GM12892 (cell line): ENCODE measurements at places on chromosomes 16 and 17.

DNA sequence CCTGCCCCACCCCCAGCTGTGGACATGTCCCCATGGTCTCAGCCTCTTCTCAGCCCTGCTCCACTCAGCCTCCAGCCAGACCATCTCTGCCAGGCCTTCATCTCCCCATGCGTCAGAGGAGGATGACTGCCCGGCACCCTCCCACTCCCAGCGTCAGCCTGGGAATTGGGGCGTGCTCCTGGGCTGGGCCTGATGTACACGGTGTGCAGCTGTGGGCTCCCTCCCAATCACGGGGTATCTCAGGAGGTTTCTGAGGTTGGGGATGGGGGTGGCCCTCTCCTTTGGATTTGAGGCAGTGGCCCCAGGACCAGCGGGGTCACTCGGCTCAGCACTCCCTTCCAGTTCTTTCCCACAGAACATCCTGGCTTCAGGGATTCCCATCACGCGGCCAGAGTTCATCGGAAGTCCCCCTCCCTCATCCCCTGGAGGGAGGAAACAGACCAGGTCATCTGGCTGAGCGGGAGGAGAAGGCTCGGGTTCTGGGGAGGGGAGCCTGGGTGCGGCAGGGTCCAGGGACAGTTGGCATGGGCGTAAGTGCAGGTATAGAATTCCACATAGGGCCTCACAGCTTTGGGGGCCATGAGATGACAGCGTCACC is 36.9 kb downstream of the SOCS3 start:
- DNase-seq, result no peak

DNA sequence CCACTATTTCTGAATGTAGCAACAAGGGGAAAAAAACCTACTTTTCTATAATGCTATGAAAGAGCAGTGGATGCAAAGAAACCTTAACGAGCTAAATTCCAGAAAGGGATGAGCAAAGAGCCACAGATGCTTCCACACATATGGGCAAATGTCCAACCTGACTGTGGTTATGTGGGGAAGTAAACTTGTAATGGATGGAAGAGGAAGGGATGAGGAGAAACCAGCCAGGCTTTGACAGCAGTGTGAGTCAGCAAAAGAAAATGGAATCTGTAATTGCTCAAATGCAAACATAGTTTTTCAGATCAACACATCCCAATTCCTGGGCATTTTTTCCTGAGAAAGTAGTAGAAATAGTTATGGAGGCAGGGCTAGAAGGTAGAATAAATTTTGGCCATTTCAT is 204.8 kb upstream of the CPHXL start:
- DNase-seq, result no peak

DNA sequence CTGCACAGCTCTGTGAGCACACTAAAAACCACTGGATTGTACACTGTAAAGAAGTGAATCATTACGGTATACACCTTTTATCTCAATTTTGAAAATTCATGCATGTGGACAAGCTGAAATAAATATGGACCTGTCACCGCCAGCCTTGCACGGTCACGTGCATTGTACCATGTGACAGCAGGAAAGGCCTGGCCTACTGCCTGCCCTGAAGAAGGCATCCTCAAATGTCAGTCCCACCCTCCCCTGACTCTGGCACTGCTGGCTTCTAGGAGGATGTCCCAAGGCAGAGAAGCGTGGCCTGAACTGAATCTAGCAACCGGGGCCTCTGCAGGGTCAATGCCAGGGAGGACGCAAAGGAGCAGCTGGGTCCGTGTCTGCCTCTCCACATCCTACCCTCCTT is 34.6 kb downstream of the SLC38A8 start:
- no peak for DNase-seq

DNA sequence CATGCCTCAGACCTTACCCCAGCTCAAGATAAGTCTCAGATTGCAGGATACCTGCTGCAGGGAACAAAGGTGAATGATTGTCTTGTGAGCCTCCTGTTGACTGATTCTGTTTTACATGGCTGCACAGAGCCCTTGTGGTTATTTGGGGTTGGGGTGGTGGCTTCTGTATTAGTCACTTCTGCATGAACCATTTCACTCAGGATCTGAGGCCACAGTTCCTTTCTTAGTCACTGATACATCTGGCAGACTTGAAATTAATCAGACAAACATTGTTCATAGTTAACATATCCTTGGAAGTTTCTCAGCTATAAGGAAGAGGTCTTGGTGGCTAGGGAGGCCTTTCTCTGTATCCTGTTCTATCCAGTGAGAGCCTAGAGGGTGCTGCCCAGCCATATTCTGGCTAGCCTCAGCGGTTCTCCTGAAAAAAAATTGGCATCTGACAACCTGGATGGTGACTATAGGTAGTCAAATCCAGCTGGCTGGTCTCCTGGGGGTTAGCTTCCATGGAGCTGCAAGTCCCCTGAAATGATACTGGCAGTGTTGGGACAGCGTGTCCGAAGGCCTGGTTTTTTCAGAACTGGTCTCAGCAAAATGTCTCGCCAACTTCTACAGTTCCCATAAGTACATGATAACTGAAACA is 8.4 kb upstream of the PLK1 start:
- DNase-seq, result no peak

GRCh38 chr17:50013079-50013478 is 18.1 kb upstream of the DLX3 start:
- no peak for DNase-seq

DNA sequence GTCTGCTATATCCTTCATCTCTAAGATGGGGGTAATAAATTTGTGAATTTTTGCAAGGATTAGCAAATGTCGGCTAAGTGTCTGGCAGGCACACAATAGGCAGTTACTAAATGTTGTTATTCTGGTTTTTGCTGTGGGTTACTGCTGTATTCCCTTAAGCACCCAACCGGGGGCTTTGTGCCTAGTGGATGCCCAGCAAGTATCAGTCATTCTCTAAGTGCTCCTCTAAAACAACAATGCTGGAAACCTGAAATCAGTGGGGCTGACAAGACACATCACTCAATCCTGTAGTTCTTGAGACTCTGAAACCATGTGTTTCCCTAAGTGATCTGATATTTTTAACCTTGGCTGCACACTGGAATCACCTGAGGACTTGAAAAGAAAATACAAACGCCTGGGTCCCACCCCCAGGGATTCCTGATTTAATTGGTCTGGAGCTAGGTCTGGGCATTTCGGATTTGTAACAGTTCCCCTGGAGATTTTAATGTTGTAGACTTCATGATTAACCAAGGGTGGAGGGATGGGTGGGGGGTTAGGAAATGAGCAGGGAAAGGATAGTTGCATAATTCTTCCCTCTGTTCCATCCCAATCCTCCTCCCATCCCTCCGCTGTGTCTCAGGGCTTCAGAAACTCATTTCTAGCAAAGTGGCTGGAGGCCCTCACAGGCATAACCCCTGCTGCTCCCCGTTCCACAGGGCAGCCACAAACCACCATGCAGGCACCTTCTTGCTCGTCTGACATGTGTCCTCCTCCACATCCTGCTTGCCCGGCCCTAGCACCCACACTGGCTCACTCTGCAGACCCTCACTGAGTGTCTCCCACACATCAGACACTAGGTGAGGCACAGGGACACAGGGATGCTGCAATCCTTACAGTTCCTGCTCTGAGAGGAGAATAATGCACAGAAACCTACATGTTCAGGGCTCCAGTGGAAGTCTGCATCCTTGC is 61.7 kb upstream of the LYRM9 start:
- DNase-seq, result no peak

DNA sequence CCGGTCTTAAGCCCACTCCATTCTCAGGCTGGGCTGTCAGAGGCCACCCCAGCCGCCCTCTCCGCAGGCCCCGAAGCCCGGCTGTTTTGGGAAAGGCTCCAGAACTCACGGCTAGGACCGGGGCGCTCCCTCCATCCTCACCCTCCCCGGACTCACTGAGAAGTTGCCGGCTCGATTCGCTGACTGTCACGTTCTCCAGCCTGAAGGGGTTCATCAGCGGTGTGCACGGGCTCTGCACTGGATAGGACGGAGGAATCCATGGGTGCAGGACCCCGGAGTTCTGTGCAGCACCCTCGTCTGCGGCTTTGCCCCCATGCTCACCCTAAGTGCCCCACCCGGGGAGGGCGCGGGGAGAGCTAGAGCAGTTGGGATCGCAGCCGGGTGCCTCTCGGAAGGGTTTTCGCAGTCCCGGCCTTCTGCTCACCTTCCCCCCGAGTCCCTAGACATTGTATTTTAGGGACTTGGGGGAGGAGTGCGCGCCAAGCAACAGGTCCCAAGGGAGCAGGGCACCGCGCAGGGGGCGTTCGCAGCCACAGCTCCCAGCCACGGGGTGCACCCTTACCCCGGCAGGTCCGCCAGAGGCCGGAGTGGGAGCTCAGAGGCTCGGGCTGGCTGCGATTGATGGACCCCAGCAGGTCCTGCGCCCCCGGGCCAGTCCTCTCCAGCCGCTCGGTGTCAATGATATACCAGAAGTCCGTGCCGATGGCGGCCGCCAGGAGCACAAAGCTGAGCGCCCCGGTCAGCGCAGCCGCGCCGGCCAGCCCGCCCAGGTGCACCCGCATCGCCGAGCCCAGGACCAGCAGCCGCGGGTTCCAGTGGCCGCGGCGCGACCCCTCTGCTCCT is 1.0 kb downstream of the TMEM114 start:
- DNase-seq, result no peak

DNA sequence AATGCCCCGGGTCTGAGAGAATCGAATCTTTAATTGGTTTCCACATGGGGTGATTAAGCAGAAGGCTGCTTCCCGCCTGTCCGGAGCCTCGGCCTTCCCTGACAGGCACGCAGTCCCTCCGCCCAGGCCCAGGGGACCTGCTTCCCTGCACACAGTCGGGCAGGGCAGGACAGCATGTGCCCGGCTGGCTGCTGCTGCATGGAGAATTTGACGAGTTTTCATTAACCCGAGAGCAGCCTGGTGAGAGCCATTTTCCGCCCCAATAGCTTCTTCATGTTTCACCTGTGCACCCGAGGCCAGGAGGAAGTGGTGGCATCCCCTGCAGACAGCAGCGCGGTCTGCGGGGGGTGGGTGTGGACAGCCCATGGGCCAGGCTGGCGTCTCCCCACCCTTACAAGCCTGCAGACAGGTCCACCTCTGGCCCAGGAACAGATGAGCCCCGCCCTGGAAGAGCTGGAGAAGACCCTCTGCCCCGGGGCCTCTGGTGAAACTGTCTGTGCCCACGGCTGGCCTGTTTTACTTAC is 67.0 kb downstream of the KLHDC4 start:
- peak; percentile 65 for DNase-seq

DNA sequence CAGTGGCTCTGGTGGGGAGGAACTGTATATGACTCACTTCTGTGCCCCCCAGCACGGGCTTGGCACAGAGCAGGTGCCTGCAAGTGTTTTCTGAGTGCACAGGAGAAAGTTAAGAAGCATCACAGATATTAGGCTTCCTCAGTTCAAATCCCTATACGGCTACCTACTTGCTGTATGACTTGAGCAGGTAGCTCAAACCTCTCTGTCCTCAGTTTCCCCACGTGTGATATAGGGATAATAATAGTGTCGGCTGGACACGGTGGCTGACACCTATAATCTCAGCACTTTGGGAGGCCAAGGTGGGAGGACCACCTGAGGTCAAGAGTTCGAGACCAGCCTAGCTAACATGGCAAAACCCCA is 95.7 kb downstream of the C16orf78 start:
- no peak for DNase-seq

DNA sequence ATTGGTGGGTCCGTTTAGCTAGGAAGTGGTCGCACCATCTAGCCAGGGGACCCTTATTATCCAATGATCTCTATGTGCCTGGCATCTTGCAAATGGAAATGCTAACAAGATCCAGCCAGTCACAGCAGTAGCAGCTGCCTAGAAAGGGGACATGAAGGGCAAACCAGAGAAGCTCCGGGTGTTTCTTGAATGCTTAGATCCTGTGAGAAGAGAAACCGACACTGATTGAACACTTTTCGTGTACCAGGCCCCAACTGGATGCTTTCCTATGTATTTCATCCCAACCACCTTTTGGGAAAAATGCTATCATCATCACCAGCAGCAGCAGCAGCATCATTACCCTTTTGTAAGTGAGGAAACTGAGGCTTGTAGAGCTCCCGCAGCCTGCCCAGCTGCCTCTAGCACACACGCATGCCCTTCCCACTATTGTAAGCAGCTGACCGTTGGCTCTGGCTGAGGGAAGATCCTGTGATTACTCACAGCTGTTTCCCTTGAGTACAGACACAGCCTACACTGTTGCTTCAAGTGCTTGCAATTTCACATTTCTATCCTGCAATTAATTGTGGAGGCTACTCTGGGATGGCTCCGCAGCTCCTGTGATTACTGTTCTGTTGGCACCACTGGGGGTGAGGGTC is 180.7 kb upstream of the CACNG5 start:
- DNase-seq, result no peak

GRCh38 chr16:84505249-84506187 is 1.1 kb upstream of the MEAK7 start:
- DNase-seq, result no peak

- no peak for DNase-seq
Measured at GRCh38 chr16:10927497-10928112, 14.7 kb downstream of the DEXI start.

GRCh38 chr17:83028851-83029250 is 50.6 kb upstream of the METRNL start:
- no peak for DNase-seq

DNA sequence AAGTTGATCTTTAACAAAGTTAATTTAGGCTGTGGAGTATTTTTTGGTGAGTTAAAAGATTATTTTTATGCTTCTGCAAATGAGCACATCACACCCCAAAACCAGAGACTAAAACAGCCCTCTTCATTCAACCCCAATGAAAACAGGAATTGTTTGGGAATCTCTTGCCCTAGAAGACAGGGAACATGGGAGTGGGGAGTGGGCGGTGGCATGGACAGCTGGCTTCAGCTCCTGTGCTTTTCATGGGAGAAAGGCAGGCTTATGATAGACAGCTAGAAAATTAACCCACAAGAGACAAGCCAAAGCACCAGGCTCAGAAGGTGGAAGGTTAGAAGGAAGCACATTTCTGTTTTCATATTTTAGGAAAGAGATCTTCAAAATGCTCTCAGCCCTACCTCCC is 19.2 kb downstream of the GRIN2A start:
- no peak for DNase-seq

DNA sequence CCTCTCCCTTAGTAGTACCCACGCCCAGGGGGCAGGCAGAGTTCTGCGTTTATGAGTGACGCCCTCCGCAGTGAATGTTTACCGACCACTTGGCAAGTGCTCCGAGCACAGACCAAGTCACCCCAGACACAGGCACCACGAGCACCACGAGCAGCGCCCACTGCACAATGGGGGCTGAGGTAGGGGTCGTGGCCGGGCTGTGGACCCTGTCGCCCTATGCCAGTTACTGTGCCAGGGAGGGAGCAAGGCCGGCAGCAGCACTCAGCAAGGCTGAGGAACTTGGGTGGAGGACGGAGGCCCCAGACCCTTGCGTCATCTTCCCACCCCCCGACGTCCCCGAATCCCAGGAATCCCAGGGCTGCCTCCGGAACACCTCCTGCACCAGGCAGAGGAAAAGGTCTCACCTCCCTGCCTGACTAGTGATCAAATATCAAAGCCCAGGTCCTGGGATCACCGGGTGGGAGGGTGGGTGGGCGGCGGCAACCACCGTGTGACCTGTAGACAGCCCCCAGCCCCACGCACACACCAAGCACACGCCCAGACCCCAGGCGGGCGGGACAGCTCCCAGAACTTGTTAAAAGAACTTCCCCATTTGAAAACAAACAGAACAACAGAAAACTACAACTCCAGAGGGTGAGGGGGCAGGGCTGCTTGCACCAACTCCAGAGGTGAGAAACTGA is 5.4 kb downstream of the VASN start:
- no peak for DNase-seq
